ENCODE measurements at places on chromosomes 6 and 20.

DNA sequence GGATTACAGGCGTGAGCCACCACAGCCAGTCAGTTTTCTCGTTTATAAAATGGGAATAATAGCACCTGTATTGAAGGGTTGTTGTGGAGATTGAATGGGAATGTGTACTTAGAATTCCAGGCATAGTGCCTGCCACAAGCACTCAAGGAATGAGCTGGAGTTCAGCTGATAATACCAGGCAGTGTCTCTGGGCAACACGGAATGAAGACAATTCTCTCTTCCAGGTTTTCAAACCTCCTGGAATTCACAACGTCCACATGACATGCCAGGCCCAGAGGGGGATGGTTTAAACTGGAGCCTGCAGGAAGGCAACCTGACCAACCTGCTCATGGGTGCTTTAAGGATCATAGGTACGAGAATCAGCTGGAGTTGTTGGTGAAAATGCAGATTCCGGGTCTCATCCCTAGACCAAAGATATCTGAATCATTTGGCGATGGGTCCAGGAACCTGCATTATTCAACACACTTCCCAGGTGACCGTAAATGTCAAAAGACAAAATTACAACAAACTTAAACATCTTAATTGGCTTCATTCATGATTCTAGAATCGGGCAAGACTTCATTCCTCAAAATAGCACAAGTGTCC lies 1.9 kb upstream of the PTPN1 start:
- no peaks in the 10 kb centered on the region for H3K27me3 ChIP-seq
- H3K27ac ChIP-seq: no peak overlapping the region

GRCh38 chr20:51462566-51463276 lies 79.8 kb downstream of the NFATC2 start:
- no peaks in the 10 kb centered on the region for H3K4me1 ChIP-seq
- H3K27me3 ChIP-seq: no peaks in the 10 kb centered on the region
- no peak overlapping the region for H3K4me3 ChIP-seq
- no peaks in the 10 kb centered on the region for H3K36me3 ChIP-seq
- peak; percentile 84 for DNase-seq
- peak overlapping the region; percentile 35 for H3K27ac ChIP-seq

DNA sequence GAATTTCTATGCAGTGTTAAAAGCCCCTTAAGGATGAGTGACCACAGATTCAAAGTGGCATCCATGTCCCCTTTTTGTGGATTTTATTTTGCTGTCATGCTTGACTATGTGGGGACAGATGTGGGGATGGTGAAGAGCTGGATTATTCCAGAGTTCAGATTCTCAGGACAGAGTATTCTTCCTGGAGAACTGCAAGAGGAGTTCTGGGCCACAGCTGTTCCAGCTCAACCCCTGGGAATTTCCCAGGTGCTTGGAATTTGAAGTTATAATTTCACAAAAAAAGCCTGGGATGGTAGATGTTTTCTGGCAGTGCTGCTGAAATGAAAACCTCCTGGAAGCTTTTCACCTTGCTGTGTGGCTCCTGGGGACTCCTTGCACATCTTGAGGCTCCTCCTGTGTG lies 671.8 kb upstream of the MARCKS start:
- no peak overlapping the region for H3K27ac ChIP-seq
- no peak overlapping the region for H3K4me3 ChIP-seq
- H3K27me3 ChIP-seq: no peaks in the 10 kb centered on the region

- H3K4me3 ChIP-seq: no peak overlapping the region
- H3K27ac ChIP-seq: no peak overlapping the region
- peaks cover 3% of the 10 kb centered on the region for H3K4me1 ChIP-seq
- DNase-seq: no peak
Measured at GRCh38 chr6:14281811-14282660, 164.5 kb downstream of the CD83 start.

DNA sequence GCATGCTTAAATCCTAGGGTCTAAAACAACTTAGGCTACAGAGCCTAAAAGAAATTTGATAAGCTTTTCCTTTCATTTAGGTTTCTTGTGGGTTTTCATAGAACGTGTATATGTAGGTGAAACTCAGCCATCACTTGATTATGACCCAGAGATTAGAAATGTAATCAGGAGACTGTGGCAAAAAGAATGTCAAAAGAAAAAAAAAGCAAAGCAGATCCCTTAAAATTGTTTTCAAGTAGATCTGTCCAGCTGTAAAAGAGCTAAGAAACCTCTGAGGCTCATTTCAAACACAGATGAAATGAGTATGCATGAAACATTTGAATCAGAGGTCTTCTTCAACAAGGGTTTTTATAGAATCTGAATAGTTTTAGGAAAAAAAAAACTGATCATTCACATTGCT lies 341.3 kb upstream of the PRDM1 start:
- no peaks in the 10 kb centered on the region for H3K36me3 ChIP-seq
- no peaks in the 10 kb centered on the region for H3K4me1 ChIP-seq
- no peak overlapping the region for H3K4me3 ChIP-seq
- DNase-seq: no peak
- H3K27me3 ChIP-seq: no peaks in the 10 kb centered on the region
- no peak overlapping the region for H3K27ac ChIP-seq

DNA sequence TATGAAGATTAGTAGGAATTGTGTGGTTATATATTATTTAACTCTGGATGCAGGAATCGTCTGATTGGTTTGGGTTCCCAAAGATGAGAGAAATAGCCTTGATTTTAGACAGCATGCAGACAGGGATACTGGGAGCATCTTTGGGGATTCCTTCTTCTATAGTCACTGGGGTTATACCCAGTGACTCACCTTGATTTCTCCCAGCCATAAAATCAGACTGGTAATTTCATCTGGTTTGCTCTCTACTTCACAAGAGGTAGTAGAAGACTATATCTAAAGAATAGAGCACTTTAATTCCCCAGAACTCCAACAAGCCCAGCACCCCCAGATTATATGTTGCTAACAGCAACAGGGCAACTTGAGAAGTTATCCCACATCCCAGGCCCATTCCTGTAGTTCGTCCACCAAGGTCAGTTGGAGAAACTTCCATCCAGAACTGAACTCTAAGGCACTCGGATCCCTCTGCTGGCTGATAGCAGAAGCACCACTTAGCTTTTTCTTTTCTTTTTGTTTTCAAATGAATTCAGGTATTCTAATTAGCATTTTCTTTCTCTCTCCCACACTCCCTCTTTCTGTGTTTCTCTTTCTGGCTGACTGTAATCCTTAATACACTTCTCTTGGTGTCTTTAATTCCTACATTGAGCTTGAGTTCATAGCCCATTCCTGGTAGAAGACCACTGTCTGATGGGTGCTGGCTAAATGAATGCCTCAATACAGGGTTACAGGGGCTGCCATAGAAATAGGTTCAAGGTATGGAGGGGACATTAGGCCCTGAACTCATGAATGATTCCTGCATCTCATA lies 20.4 kb upstream of the EFHC1 start:
- no peaks in the 10 kb centered on the region for H3K27me3 ChIP-seq
- no peaks in the 10 kb centered on the region for H3K36me3 ChIP-seq
- DNase-seq: peak; percentile 30
- H3K4me3 ChIP-seq: no peak overlapping the region
- H3K4me1 ChIP-seq: no peaks in the 10 kb centered on the region

DNA sequence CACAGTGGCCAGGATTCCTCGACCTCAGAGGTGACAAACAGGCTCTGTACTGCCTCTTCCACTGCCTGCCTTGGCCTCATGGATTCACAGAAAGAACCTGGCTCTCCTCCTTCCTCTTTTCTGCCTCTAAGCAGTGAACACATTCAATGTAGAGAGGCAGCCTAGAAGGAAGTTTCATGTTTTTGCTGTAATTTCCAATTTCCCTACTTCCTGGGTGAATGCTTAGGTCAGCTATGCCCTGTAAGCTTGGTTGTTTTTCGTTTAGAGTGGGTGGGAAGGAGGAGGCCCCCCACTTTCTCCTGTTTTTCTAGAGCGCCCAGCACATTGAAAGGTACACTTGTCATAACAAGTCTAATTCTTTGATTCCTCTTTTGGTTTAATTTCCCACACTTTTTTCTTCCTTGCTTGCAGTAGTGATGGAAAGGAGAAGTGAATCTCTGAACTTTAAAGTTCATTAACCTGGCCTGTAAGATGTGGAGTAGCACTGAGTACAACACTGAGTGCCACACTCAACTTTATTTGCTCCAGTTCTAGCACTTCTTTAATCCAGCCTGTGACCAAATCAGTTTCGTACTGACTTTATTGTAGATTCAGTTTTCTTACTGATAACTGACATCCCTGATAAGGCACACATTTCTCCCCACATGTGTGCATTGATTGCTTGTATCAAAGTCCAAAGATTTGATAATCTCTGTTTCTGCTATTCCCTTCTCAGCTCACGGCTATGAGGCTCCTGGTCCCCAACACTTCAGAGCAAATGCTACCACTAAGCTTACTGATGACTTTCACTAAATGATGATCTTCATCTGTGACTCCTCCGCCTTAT lies 100.0 kb upstream of the MAN1A1 start:
- no peak for DNase-seq
- H3K27me3 ChIP-seq: no peaks in the 10 kb centered on the region
- H3K36me3 ChIP-seq: no peaks in the 10 kb centered on the region
- no peak overlapping the region for H3K27ac ChIP-seq
- peaks cover 4% of the 10 kb centered on the region for H3K4me1 ChIP-seq

GRCh38 chr6:170289951-170290295 lies 955 bp downstream of the DLL1 start:
- H3K4me1 ChIP-seq: peaks cover 73% of the 10 kb centered on the region
- peaks cover 47% of the 10 kb centered on the region for H3K27me3 ChIP-seq
- H3K27ac ChIP-seq: peak overlapping the region; percentile 88
- H3K4me3 ChIP-seq: peak overlapping the region; percentile 73
- peak; percentile 56 for DNase-seq
- H3K36me3 ChIP-seq: peaks cover 18% of the 10 kb centered on the region

DNA sequence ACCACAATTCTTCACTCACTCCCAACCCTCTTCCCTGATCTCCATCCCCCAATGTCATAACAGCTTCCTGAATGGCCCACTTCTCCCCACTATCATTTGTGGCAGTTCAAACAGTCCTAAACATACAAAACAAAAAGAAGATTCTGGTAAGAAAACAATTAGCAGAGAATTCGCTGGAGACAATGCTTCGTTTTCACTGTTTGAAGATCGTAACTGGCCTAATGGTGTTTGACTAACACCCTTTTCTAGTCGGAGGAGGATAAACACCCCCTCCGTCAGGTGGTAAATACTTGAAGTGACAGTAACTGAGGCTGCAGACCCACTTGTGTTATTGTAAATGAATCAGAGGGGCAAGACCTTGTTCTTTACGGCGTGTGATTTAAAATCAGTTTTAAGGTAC lies 3.8 kb downstream of the EYA2 start:
- no peak for DNase-seq
- no peaks in the 10 kb centered on the region for H3K4me1 ChIP-seq
- no peak overlapping the region for H3K27ac ChIP-seq
- H3K27me3 ChIP-seq: peaks cover 59% of the 10 kb centered on the region
- H3K4me3 ChIP-seq: no peak overlapping the region

GRCh38 chr6:130973521-130974277 lies 89.3 kb downstream of the EPB41L2 start:
- H3K4me3 ChIP-seq: no peak overlapping the region
- no peaks in the 10 kb centered on the region for H3K27me3 ChIP-seq
- DNase-seq: no peak
- H3K27ac ChIP-seq: no peak overlapping the region
- H3K4me1 ChIP-seq: no peaks in the 10 kb centered on the region
